Suprapubic skin (tissue), 4 donors: ENCODE measurements at places on chromosomes 1 and 21.

- H3K27me3 ChIP-seq, result peaks cover 2% of the 10 kb centered on the region
- no peaks in the 10 kb centered on the region for H3K36me3 ChIP-seq
- H3K4me3 ChIP-seq, result no peak overlapping the region
- no peaks in the 10 kb centered on the region for H3K4me1 ChIP-seq
Observed at GRCh38 chr1:31507676-31508530, 68.4 kb upstream of the TINAGL1 start.

DNA sequence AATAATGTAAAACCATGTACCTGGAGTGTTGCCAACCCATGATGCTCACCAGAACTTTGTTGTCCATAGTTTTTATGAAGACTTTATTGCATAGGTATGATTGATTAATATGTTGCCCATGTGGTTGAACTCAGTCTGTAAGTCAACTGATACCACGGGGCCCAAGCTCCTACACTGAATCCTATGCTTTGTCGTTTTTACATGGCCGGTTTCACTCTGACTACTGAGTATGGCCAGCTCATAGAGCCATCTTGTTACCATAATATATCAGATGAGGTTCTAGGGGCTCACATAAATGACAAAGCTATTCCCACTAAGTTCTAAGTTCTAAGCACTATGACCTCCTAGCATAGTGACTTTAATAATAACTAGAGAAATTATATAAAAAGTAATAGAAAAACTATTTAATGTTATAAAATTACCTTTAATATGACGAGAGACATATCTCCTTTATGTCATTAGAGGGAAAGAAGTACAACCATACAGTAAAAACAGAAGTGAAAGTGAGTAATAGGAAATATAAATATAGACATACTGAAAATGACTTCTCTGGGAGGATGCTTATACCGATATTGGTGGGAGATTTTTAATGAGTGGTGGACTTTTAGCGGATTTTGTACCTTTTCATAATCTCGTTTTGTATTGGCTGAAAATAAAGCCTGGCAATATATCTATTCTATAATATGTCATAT, 983.4 kb upstream of the PRMT6 start:
- no peak overlapping the region for H3K27ac ChIP-seq
- H3K4me1 ChIP-seq, result no peaks in the 10 kb centered on the region
- H3K27me3 ChIP-seq, result no peaks in the 10 kb centered on the region
- no peak overlapping the region for H3K4me3 ChIP-seq
- H3K36me3 ChIP-seq, result no peaks in the 10 kb centered on the region
- DNase-seq, result no peak

DNA sequence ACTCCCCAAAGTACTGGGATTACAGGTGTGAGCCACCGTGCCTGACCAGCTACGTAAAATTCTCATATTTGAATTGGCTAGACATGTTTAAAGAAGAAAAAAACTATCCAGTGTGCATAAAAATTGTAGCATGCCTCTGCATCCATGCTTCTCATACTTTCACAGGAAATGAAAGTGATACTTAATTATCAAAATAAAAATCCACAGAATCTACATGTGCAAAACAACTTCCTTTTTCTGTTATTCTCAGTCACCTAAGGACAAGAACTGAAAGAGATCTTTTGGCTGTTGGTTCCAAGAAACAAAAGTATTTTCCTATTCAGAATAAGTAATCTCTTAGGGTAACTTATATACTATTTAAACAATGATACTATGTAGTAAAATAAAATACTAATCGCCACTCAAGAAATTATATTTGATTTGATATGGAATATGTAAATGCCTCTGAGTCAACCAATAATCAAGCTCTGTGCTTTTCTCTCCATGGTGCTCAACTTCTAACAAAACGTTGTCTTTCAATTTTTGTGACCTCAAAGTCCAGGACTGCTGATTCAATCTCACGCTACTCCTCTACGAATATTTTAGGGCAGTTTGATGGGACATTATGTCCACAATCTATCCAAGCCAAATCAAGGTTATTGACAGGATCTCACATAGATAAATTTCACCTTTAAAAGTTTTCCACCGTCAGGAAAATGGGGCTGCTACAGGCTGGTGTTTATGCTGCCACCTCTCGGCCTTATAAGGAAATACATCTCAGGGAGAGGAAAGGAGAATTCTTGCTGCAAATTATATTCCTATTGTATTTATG, 102.7 kb downstream of the ZNF281 start:
- H3K27me3 ChIP-seq, result no peaks in the 10 kb centered on the region
- DNase-seq, result no peak
- peaks cover 4% of the 10 kb centered on the region for H3K4me1 ChIP-seq
- H3K27ac ChIP-seq, result no peak overlapping the region
- no peak overlapping the region for H3K4me3 ChIP-seq

DNA sequence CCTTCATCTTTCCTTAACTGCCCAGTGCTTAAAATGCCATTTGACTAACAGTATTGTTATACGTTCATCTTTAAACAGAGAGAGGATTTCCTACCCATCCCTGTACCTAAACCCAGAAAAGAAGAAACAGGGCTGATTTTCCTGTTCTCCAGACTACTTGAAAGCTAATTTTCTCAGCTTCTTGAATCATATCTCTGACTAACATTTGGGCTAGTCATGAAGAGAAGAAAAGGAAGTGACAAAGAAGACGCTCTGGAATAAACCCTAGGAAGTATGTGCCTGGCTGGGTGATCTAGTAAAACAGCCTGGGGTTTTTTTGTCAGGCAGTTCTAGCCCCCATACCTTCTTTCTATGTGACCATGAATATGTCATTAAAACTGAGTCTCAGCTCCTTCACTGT, 44.8 kb upstream of the SGIP1 start:
- no peak overlapping the region for H3K4me3 ChIP-seq
- H3K27ac ChIP-seq, result no peak overlapping the region
- H3K4me1 ChIP-seq, result no peaks in the 10 kb centered on the region
- DNase-seq, result no peak
- H3K36me3 ChIP-seq, result no peaks in the 10 kb centered on the region
- no peaks in the 10 kb centered on the region for H3K27me3 ChIP-seq

DNA sequence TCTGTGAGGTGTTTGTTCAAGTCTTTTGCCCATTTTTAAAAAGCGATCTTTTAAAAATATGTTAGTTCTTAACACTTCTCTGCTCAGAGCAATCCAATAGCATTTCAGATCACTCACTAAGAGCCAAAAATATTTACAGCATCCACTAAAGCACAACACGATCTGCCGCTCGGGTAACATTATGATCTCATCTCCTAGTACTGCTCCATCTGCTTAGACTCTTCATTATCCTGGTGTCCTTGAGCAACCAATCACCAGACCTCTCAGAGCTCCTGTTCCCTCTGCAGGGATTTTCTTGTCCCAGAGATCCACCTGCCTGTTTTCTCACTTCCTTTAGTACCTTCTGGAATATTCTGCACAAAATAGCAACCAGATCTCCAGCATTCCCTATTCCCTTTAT, 235.3 kb upstream of the ESRRG start:
- H3K4me1 ChIP-seq, result no peaks in the 10 kb centered on the region
- no peak overlapping the region for H3K27ac ChIP-seq
- no peak overlapping the region for H3K4me3 ChIP-seq
- no peak for DNase-seq
- no peaks in the 10 kb centered on the region for H3K27me3 ChIP-seq
- H3K36me3 ChIP-seq, result no peaks in the 10 kb centered on the region

DNA sequence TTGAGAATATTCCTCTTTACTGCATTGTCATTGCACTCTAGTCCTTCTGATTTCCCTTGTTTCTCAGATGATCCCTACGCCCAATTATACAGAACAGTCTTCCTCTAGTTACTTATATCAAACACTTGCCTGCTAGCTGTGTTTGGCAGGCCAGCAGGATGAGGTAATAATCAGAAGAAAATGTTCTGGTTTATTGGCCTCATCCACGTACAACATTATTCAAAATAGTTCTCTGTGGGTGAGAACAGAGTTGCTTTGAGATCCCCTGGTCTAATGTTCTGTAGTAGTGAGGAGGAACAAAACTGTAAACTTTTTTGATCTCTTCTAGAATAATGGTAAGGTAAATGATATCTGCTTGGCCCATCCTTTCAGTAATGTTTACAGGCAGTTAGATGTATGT, 22.3 kb upstream of the C1orf105 start:
- no peaks in the 10 kb centered on the region for H3K27me3 ChIP-seq
- no peaks in the 10 kb centered on the region for H3K36me3 ChIP-seq
- H3K27ac ChIP-seq, result peak overlapping the region; percentile 85
- peaks cover 54% of the 10 kb centered on the region for H3K4me1 ChIP-seq
- H3K4me3 ChIP-seq, result no peak overlapping the region
